Activated T-helper 2 cell treated with anti-CD3 and anti-CD28 coated beads, Interferon-gamma antibody, Interleukin-2, Interleukin-4, amounts not matched to agents 10 μg/mL and 5 μg/mL and 100 μg/mL, durations not matched to agents 14 hours and 24 hours and 36 hours (primary cell): ENCODE measurements at places on chromosomes 12 and 14.

DNA sequence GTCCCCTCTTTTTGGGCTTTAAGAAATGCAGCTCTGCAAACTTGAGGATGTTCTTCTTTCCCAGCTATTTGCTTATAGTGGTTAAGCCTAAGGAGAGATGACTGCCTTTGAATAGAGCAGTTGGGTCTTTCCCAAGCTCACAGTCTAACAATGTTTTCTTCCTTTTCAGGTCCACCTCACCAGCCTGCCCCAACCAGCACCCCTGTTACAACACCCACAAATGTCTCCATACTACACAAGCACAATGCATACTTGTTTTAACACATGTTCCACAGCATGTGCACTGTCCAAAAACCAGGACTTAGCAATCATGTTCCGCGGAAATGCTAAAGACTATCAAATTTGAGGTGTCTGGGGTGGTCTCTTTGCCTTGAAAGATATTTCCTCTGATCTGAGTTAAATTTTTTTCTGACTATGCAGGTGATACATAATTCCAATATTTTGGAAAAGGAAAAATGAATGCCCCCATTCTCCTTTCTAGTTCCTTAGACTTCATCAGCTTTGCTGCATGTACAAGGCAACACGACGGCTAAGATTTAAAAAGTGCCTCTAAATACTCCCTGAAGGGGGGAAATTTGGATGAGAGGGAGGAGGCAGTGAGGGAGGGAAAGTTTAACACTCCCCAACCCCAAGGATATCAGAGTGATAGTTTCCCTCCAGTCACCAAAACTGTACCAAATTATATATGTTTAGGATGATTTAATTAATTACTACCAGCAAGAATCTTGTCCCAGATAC is 6.6 kb upstream of the HOXC13 start:
- DNase-seq = no peak

- DNase-seq = peak; percentile 78
Measured at GRCh38 chr12:56129206-56129941, 1.3 kb downstream of the ESYT1 start.

- DNase-seq = no peak
Measured at GRCh38 chr12:61780435-61780834, 479.8 kb upstream of the USP15 start.

- no peak for DNase-seq
Measured at GRCh38 chr14:85653029-85653428, 123.1 kb downstream of the FLRT2 start.

GRCh38 chr12:73798523-73798922 is 739.1 kb upstream of the ATXN7L3B start:
- no peak for DNase-seq

DNA sequence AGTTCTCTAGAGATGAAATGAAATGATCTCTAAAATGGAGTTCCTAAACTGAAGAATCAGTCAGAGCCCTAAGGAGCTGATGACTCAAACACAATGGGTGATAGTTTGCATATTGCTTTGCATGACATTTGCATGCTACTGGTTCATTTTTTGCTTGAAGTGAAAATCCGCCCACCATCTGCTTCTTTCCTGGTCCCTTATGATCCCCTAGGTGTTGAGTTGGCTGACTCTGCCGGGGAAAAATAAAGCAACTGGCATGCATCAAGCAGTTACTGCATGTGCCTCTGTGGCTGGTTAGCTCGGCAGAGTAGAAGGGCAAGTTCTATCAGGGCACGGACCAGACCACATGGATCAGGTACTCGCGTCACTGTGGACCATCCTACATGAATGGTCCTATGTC is 151.1 kb downstream of the PPM1H start:
- DNase-seq = no peak

- no peak for DNase-seq
Measured at GRCh38 chr12:58916921-58917511, 3.3 kb downstream of the LRIG3 start.

GRCh38 chr14:104394409-104394851 is 185.1 kb upstream of the C14orf180 start:
- no peak for DNase-seq

GRCh38 chr12:84810611-84811010 is 102.0 kb downstream of the SLC6A15 start:
- no peak for DNase-seq

GRCh38 chr12:124053851-124054250 is 80.8 kb downstream of the ZNF664 start:
- no peak for DNase-seq

DNA sequence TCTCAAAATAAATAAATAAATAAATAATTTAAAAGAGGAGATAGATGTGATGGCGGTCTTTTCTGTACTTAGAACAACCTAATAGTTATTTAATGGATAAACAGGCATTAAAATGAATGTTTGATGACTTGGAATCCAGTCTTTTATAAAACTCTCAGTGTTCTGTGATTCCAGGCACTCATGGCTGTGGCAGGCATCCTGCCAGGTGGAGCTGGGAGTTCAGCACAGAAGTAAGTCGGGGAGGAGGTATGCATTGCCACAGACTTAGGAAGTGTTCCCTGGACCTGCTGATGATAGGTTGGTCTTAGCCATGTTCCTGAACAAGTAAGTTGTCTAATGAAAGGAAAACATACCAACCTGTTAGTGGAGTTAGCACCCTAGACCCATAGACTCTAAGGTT is 126.3 kb downstream of the CACNA1C start:
- no peak for DNase-seq

DNA sequence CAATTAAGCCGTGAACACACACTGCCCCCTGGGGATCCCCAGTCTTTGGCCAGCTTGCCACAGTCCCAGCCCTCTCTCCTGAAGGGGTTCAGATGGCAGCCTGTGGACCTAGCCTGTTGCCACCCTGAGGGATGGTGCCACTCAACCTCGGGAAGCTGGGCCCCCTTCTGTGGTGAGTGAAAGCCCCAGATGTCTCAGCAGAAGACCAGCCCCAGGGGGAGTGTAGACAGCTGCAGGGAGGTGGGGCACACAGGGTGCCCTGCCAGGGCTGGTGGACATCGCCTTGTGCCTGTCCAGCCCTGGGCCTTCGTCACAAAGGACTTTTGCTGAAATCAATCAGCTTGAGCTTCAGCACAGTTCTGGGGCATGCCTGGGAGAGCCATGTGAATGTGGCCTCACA is 32.4 kb downstream of the C14orf132 start:
- no peak for DNase-seq

GRCh38 chr14:51401756-51402155 is 161.7 kb downstream of the TMX1 start:
- DNase-seq = no peak

- DNase-seq = no peak
Measured at GRCh38 chr12:52946334-52946733, 2.6 kb upstream of the KRT18 start.

- DNase-seq = no peak
Measured at GRCh38 chr14:57610631-57611030, 117.0 kb upstream of the CCDC198 start.

DNA sequence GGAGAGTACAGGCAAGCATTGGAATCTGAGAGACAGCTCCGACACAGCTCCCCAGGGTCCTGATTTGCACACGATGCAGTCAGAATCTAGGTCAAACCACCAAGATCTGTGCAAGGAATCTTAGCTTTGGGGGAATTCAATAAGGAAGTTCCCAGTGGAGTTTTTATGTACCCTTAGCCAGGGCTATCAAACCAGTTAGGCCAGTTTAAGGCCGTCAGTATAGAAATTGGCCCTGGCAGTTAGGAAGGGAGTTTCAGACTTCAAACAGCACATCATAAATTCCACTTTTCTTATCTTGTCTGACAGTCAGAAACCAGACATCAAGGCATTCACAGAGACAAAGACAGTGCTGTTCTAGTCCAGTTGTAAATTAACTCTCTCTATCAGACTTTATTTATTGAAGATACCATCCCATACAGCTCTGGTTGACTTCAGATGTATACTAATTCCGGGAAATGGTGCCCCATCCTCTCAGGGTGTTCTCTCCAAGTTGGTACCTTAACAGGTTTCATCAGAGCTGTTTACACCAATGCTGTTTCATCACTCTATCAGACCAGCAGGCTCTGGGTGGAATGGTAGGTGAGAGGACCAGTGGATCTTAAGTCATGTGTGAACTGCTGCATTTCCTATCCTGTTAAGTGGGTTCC is 157.5 kb upstream of the ATF7IP start:
- no peak for DNase-seq

GRCh38 chr12:89477633-89478279 is 46.8 kb downstream of the GALNT4 start:
- no peak for DNase-seq

DNA sequence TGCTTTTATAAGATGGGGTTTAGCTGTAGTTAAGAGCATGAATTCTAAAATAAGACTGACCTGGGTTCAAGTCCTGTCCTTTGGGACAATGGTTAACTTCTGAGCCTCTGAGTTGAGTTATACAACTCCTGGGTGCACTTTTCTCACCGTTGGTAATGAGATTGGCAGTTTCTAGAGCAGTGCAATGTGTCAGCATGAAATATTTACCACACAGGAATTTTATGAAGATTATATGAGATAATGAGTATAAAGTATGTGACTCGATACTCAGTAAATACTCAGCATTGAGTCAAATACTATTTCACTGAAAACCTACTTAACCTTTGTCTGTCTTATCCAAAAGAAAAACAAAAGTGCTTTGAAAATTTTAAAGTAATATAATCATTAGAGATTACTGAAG is 214.2 kb downstream of the CPNE8 start:
- no peak for DNase-seq

DNA sequence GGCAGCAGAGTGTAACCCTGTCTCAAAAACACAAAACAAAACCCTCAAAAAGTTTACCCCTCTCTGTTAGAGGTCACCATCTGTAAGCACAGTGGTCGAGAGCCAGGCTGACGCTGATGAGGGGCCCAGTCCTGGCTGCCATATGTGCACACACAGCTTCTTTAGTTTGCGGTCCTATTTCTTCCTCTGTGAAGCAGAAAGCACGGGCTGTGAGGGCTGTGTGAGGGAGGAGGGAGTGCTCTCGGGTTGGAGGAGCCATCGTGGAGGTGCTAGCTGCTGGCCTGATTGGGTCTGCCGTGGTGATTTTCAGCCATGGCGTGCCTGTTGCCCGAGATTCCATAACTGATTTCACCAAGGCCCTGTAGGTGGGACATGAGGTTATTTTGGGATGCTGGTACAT is 3.5 kb downstream of the ULK1 start:
- no peak for DNase-seq

- no peak for DNase-seq
Measured at GRCh38 chr14:66501592-66501991, 6.4 kb upstream of the GPHN start.

GRCh38 chr12:69999561-69999960 is 174.5 kb downstream of the MYRFL start:
- DNase-seq = no peak

DNA sequence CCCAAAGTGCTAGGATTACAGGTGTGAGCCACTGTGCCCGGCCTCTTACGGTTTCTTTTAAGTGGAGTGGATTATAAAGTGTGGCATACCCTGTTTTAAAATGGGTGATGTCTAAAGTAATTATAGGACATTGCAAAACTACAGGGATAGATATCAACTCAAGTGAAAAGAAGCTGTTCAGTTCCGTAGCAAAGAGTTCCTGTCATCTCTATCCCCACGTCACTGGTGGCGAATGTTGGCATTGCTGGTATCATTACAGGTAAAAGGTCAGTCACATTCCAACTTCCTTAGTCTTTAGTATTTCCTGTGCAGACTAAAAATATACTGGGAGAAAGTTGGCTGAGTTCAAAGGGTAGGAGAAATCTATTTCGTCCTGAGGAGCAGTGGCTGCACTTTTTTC is 95.6 kb upstream of the SLC38A2 start:
- no peak for DNase-seq

DNA sequence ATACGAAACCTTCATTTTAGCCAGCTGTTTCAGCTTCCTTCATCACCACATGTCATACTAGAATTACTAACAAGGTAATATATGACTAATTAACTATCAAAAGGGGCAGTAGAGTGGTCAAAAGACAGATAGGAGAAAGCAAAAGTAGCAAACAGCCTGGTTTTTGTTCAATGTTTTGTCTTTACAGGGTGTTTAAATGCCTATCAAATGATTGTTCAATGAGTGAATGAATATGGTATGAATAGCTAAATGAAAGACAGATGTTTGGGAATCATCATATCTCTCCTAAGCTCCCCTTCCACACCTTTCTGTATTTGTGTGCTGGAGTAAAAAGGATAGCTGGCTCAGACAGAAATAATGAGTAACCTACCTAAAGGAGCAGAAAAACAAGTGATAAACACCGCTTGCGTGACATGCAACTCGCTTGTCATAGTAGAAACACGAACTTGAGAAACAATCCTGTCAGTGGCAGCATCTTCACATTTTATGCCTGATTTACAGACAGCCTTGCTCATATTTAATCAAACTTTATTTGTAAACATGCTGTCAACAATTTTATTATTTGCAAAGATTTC is 34.2 kb downstream of the ABCC9 start:
- no peak for DNase-seq

- no peak for DNase-seq
Measured at GRCh38 chr12:85266356-85266755, 13.7 kb upstream of the ALX1 start.

GRCh38 chr12:88870000-88870737 is 289.9 kb upstream of the KITLG start:
- DNase-seq = no peak

- DNase-seq = no peak
Measured at GRCh38 chr14:105700622-105701288, 174.4 kb downstream of the TMEM121 start.

GRCh38 chr14:42877716-42878115 is 1271.0 kb downstream of the LRFN5 start:
- DNase-seq = no peak

- no peak for DNase-seq
Measured at GRCh38 chr14:92754966-92755365, 6.5 kb upstream of the LGMN start.

DNA sequence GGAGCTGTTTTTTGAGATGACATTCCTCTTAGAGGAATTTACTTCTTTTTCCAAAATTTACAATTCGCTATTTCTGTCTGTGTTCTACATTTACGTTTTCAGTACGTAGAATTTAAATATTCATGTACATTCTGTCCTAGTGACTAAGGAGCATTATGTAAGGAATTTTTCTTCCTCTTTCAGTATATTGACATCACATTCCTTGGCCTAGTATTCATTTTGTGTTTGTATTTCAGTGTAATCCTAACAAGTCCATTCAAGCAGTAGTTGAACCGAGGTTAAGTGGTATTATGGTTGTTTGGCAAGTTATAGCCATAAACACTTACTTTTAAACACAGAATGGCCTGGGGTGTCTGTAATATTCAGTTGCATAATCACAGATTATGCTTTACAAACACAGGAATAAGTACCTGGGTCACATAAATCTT is 465.2 kb downstream of the PCNX1 start:
- DNase-seq = no peak
